ENCODE measurements at places on chromosomes 1 and 21. TPM values are rescaled to one million over a fixed set of nuclear protein-coding genes. Genes with fewer than 3 reads are reported as not detected.

RGS8 gene
- 0.03 TPM for total RNA-seq

TACSTD2 gene
- total RNA-seq, result 19.2 TPM

RGS13 gene
- total RNA-seq, result 3.4 TPM

MCOLN3 gene
- 2.8 TPM for total RNA-seq

EFNA3 gene
- total RNA-seq, result 2.7 TPM

KCNN3 gene
- total RNA-seq, result 3.9 TPM

GPR37L1 gene
- total RNA-seq, result 0.14 TPM

PCP4L1 gene
- 17.7 TPM for total RNA-seq

TMCC2 gene
- total RNA-seq, result 2.8 TPM

PDXK gene
- 188 TPM for total RNA-seq

- DNase-seq, result no peak
Measured at GRCh38 chr1:178716111-178716510, 8.9 kb upstream of the RALGPS2 start.

GRCh38 chr1:119409731-119410130 is 5.2 kb upstream of the HSD3B2 start:
- peak; percentile 16 for DNase-seq

- no peak for DNase-seq
Measured at GRCh38 chr1:53550201-53550741, 91.1 kb downstream of the DMRTB1 start.

DNA sequence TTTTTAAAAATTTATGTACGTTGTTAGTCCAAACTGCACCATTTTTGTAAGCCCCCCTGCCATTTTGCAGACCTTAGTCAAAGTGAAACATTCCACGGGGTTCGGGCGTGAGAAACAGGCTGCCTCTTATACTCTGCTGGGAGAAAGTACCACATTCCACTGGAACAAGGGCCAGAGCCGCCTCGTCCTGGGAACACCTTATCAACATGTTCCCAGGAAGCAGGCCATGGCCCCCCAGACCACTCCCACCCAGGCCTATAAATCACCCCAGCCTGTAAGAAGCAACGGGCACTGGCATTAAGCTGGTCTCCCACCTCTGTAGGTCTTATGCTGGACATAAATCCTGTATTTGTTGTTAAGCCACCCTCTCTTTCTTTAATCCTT is 854 bp upstream of the ZRANB2 start:
- no peak for DNase-seq

DNA sequence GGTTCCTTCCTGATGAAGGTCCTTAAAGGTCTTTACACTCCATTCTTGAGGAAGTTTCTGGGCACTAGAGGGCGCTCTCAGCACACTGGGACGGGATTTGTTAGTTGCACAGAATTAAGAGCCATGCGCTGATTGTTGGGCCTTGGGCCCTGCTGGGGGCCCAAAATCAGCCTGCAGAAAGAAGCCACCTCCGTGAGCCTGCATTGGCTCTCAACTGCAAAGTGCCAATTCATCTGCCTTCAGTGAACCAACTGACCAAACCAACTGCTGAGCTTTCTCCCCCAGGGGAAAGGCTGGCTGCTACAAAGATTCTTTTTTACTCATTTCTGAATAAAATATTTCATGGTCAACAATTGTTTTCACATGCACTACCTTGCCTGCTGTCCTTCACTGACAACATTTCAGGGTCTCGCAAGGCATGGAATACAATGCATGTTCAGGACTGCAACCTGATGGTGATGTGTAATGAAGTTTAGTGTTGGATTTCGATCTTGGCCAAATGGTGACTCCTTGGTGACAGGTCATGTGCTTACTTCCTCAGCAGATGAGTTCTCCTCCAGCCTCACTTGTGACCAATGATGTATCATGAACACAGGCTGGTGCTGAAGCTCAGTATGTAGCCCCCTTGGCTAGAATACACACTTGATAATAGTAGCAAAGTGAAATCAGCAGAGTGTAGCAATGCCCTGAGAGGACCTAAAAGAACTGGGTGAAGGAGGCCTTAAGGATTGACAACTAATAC is 45.7 kb upstream of the PRDX6 start:
- peak; percentile 92 for DNase-seq

GRCh38 chr1:3410142-3410925 is 44.1 kb upstream of the ARHGEF16 start:
- DNase-seq, result peak; percentile 43

DNA sequence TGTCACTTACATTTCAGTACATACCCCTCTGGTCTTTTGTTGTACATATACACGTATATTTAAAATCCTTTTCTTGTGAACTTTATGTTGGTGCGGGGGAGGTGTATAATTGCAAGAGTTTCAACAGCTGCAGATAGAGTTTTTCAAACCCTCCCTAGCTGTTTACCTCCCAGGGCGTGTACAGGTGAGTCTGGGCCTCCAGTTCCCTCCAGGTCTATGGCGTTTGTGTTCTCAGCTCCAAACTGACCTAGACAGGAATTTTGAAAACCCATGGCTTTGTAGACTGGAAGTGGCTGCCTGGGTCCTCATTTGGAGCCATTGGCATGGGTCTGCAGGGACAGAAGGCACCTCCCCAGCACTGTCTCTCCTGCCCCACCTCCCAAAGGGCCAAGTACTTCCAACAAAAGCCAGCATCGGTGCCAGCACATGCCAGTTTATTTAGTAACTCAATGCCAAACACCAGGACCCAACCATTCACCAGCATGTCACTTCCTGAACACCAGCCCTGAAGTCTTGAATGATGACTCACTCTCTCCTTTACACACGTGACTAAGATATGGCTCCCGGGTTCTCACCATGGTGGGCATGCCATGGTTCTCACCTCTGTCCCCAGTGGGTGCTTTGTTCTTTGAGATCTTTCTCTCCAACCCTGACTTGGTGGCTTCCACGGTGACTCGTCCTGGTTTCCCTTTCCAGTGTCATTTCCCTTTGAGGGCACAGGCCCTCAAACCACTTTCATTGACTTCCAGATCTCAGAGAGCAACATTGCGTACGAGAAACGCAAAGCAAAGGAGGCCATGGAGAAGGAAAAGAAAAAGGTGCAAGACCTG is 57.3 kb upstream of the EFHD2 start:
- DNase-seq, result peak; percentile 83

DNA sequence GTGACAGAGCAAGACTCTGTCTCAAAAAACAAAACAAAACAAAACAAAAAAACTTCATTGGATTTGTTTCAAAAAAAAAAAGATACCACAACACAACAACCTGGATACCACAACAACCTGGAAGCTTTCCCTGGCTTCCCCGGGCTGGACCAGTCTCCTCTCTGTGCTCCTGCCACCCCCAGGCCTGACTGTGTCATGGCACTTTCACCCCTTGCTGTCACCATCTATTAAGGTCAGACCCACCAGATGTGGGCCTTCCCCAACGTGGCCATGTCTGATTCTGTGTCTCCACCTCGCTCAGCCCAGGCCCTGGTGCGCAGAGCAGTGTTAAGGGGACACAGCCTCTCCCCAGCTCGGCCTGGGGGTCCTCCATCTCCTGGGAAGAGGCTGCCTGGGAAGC is 28.3 kb upstream of the ACOT11 start:
- no peak for DNase-seq

DNA sequence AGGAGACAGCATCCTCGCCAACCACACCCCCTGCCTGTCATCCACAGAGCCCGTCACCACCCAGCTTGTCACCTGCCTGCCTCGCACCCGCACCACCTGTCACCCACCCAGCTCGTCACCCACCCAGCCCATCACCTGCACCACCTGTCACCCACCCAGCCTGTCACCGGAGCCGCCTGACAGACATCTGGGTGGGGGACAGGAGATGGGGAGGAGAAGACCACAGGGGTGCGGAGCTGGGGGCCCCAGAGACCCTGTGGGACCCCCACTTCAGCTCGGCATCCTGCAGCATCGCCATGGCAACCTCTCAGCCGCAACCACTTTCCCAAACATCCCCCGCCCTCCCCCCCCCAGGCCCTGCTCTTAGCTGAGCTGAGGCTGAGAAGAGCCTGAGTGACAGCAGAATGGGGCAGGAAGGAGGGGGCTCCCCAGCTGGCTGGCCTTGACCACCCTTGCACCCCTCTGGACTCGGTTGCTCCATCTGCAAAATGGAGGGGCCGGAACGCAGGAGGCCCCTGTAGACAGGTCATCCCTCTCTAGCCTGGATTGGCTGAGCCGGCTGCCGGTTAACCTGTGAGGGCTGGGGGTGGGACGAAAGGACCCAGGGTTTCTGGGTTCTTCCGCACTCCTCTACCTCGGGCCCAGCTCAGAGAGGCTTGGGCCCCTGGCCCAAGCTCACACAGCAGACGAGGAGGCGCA is 11.6 kb downstream of the AHDC1 start:
- DNase-seq, result no peak

GRCh38 chr1:8219530-8219929 is 98.4 kb upstream of the SLC45A1 start:
- no peak for DNase-seq

- no peak for DNase-seq
Measured at GRCh38 chr1:1917995-1918900, 831 bp downstream of the TMEM52 start.

GRCh38 chr1:82143108-82143833 is 342.5 kb downstream of the ADGRL2 start:
- DNase-seq, result no peak

- DNase-seq, result no peak
Measured at GRCh38 chr1:54163051-54163450, 10.3 kb upstream of the CDCP2 start.

DNA sequence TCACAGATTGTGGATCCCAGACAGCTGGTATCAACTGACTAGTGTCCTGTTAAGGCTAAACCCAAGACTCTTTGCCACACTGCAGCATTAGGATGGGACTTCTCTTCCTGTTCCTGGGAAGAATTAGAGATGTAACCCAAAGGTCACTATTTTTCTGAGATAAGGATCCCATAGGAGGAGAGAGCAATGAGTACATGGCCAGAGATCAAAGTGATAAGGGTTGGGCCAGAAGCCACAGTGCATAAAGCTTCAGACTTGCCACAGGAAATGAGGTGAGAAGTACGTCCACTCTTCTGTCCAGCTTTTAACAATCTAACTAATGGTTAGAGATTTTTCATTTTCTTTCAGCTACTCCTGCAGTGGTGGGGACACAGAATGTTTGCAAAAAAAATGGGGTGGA is at the start of gene HSD3B1:
Gene HSD3B1, plus strand, starts transcription at position 270 of the 400 bp plus-strand sequence. CDS start 267 bp downstream, outside the sequence.
- DNase-seq, result no peak

GRCh38 chr1:169107603-169108208 is 1.2 kb downstream of the ATP1B1 start:
- no peak for DNase-seq

DNA sequence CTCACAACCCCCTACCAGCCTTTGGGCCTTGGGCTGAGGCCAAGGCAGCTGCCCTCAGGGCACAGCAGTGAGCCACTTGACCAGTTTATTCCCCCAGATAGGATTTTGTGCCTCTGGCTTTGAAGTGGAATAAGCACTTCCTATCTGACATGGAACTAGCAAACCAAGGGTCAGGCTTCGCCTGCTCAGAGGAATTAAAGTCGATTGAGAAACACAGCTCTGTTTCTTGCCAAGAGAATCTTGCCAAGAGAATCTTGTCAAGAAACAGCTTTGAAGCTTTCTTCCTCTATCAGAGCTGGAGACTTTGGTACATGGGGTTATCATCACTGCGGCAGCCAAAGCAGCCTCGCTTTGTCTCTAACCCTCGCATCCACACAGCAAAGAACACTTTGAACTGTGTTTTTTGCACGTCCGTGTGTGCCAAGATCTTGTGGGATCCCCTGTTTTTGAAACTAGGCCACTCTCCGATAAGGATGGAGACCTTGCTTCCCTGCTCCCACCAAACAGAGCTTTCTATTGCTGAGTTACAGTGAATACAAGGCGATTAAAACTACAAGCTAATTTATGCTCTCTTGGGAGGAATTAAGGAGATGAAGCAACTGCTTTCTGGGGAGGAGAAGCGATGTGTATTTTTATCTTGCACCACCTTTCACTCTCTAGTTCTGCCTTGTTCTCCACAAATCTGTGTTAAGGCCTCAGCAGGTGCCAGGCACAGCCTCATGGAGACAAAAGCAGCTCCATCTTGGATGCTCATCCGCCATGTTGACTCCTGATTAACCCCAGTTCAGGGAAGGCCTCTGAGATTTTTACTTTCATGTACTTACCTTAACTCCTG is 67.3 kb downstream of the RHOU start:
- DNase-seq, result peak; percentile 65

GRCh38 chr1:165144757-165145397 is 211.6 kb downstream of the LMX1A start:
- DNase-seq, result peak; percentile 55

DNA sequence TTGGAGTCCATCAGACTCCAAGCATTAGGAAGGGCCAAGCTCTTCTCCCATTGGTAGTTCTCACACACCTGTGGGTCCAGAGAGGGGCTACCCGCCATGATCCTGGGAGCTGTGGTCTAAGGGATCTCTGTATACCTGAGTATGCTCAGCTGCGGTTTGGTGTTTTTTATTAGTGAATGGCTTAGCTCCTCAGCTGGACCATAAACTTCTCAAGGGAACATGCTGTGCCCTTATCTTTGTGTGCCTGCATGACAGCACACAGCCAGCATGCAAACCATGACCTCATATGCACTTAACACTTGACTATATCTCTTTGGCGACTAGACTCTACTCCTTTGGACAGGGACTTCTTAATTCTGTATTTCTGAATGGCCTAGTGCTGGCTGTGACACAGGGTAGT is 94.5 kb downstream of the CD58 start:
- DNase-seq, result no peak

- peak; percentile 17 for DNase-seq
Measured at GRCh38 chr1:183633676-183634343, 1.8 kb downstream of the ARPC5 start.
